ENCODE measurements at places on chromosomes 5 and 9. TPM values are rescaled to one million over a fixed set of nuclear protein-coding genes. Genes with fewer than 3 reads are reported as not detected.

Gene DMRTA1
- total RNA-seq = 0.25 TPM

Gene LCN6
- not detected for total RNA-seq

Gene ARID3C
- not detected for total RNA-seq

Gene MOB3B
- total RNA-seq = 2.0 TPM

Gene CBY3
- not detected for total RNA-seq
